ENCODE measurements at places on chromosomes 7 and 10.

GRCh38 chr7:96614154-96614867 is 95.3 kb downstream of the SEM1 start:
- DNase-seq, result no peak

- DNase-seq, result no peak
These were observed 1.4 kb downstream of the DNAH11 start for GRCh38 chr7:21544303-21544656.

GRCh38 chr7:155844019-155844453 is 31.8 kb upstream of the SHH start:
- DNase-seq, result no peak

GRCh38 chr10:129938460-129938859 is 25.6 kb downstream of the EBF3 start:
- DNase-seq, result no peak

DNA sequence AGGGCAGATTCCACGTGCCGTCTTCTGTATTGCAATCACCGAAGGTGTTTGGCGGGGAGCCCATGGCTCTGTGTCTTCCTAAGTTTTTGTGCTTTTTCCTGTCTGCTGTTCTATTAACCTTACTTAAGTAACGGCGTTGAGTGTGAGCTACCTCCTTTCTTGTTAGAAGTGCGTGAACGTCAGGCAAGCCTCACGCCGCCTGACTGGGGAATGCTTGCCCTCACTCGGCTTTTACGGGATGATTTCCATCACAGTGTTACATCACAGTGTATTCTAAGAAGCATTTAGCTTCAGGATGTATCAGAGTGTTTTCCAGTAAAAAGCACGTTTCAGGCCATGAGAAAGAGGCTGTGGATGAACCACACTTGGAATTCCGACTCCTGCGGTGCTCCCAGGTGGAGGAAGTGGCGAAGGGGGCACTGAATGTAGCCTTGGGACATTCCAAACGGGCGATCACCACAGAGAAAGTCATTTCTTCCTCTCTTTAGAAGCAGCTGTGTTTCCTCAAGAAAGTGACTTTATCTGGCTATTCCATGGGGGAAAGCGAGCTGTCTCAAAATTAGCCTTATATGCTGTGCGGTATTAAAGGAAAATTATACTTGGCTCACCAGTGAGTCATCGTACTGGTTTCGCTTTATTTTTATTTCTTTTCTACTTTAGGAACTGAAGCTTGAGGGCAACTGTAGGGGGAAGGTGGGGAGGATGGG is 290.7 kb downstream of the KLF6 start:
- no peak for DNase-seq

DNA sequence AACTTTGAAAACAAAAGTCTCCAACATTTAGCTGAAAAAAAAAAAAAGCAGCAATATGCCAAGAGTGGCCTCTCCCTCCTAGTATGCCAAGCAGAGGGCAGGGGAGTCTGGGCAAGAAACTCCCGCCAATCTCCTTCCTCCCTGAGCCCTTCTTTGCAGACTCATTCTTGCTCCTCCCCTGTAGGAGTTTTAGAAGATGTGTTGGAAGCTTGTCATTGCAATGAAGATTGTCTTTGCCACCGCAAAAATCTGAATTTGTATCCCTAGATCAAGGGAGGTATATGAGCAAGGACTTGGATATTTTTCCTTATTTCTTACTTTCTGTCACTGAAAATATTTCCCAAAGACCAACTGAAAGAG is 2.6 kb upstream of the TNS3 start:
- DNase-seq, result no peak

DNA sequence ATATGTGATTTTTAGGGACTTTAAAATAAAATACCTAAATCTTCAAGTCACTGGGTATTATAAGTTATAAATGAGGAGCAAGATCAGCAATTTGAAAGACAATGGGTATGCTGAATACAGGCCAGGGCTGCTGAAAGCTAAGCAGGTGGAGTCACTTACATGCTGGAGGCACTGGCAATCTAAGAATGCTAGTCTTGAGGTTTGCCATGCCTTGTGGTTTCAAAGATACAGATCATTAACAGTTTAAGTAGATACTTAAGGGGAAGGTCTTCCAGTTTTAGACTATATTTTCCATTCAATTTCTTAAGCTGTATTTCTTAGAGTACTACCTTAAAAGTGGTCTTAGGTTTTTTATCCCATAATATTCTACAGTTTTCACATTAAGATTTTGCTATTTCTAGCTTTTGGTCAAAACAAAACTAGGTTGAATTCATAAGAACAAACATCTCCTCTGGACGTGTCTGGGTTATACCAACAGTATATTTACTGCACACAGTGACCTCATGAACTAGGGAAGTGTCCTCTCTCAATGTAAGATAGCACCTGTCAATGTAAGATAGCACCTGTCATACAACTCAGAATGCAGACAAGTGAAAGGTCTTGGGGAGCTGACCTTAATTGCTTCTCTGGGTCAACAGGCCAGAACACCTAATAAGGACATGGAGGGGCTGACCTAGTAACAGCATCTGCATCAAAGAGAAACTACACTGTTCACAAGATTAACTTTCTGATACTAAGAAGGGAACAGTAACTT is 2.0 kb downstream of the SRI start:
- no peak for DNase-seq

DNA sequence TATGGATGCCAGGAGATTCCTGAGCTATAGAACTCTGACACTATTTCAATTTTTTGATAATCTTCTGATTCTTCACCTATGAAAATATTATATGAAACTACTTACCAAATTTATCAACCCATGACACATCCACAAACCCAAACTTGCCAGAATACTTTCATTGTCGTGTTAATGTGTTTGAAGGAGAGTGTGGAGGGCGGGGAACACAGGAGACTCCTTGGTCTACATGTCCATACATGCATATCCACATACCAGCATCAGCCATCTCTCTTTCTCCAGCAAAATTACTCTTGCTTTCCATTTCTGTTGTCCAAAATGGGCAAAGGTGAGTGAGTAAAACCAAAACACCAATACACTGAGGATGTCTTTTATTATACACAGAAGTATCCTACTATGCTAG is 23.5 kb upstream of the BPGM start:
- DNase-seq, result no peak

DNA sequence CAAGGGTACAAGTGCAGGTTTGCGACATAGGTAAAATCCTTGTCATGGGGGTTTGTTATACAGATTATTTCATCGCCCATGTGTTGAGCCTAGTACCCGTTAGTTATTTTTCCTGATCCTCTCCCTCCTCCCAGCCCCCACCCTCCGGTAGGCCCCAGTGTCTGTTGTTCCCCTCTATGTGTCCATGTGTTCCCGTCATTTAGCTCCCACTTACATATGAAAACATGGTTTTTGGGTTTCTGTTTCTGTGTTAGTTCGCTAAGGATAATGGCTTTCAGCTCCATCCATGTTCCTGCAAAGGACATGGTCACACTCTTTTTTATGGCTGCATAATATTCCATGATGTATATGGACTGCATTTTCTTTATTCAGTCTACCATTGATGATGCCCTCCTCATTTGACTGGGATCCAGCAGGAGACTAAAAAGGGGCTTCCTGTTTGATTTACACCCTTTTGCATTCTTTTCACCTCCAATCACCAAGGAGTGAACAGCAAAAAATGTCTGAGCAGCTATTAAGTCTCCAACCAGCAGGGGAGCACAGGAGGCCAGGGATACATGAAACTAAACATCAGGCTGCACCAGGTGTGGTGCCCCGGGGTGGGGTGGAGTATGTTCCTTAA is 188.2 kb downstream of the SKIDA1 start:
- DNase-seq, result no peak

- no peak for DNase-seq
These were observed 579.0 kb upstream of the DPP6 start for GRCh38 chr7:153473185-153473584.

DNA sequence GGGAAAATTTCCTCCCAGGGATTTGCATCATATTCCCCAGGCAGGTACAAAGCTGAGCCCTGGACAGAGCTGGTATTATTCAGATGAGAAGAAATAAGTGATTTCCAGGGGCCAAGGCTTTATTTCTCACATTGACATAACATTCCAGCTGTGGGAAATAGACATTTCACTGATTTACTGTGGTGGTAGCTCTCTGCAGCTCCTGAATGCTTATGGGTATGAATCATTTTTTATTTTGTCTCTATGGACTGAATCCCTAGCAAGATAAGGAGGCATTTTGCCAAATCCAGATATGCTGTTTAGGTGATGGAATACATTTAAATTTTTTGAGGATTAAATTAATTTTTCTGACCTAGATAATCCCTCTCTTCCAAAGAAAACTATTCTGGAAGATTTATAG is 97.9 kb downstream of the MTPN start:
- no peak for DNase-seq

GRCh38 chr10:52818019-52818418 is 45.4 kb upstream of the MBL2 start:
- peak; percentile 15 for DNase-seq

GRCh38 chr10:21623291-21623690 is 89.3 kb downstream of the MLLT10 start:
- DNase-seq, result no peak

DNA sequence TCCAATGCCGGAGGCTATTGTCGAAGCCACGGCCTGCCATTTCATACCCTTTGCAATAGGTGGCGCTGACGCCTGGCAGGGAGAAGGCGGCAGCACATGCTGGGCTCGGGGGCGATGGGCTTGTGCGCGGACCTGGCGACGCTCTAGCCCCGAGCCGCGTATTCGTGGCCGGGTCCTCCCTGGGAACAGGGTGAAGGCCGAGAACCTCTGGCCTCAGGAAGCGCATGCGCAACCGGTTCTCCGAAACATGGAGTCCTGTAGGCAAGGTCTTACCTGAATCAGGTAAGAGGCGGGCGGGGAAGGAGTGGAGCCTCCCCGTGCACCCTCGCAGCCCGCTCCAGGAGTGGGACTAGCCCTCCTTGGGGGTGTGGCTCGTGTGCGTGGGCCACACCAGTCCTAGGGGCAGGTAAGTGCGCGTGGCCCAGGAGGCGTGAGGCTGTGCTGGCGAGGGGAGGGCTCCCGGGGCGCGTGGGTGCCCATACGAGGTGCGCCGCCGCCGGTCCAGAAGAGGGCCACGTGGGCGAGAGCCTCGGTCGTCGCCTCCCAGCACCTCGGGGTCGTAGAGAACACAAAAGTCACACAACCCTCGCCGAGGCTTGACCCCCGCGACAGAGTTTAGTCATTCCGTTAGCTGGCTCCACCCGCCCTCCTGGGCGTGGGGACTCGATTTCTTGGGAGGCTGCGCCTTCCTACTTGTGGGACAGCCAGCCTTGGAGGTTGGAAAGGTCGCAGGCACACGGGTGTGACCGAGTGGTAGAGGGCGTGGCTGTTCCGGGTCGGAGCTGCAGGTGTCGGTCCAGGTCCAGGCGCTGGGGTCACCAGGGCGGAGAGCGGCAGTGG is 5.6 kb upstream of the MEST start:
- DNase-seq, result no peak

- no peak for DNase-seq
These were observed 975.2 kb upstream of the GHITM start for GRCh38 chr10:83164156-83164555.

DNA sequence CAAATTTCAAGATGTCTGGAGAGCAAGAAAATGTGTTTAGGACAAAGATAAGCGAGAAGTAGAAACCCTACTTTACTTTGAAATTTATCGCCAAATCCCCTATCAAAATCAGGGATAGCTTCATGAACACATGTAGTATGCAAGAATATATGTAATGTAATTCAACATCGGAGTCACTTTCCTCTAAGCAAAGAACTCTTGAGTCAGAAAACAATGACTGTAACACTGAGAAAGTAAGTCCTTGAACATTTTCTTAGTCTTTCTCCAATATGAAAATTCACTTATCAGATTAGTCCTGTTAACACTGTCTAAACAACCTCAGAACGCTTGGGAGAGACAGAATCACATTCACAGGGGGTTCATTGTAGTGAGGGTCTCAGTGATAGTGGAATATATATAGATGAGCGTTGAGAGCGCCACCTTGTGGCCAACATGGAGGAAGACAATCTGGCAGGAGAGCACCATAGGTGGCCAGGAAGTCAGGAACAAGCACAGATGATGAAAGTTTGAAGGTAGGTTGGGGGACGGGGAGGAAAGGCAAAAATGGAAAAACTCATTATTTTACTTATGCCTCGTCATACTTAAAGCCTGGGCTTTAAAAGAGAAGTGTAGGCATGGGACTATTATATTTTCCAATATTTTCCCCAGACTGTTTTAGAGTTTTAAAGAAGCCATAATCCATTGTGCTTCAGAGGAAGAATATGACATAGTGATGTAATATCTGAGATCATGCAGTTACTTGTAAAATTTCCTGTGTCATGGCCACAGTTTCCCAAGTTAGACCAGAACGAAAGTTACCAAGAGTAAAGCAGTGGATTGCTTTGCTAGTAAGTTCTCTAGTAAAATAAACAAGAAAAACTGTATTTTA is 115.5 kb upstream of the GNAI1 start:
- peak; percentile 72 for DNase-seq

- DNase-seq, result no peak
These were observed 36.0 kb upstream of the LEP start for GRCh38 chr7:128205068-128205467.

DNA sequence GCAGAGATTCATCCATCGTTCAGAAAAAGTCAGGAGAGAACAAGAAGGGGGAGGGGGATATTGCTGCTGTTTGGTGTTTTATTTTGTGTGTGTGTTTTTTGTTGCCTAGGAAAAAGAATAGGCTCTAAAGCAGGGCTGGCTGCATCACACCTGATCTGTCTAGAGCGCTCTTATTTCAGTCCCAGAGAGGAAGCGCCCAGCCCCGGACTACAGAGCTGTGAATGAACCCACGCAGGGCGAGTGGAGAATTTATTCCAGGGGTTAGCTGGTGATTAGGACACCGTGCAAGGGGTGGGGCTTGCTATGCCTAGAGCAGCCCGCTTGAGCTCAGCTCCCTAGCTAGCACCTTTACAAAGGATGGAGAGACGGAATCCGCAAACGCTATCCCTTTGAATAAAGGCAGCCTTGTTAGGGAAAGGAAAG is 621 bp upstream of the FAM13C start:
- DNase-seq, result peak; percentile 87

DNA sequence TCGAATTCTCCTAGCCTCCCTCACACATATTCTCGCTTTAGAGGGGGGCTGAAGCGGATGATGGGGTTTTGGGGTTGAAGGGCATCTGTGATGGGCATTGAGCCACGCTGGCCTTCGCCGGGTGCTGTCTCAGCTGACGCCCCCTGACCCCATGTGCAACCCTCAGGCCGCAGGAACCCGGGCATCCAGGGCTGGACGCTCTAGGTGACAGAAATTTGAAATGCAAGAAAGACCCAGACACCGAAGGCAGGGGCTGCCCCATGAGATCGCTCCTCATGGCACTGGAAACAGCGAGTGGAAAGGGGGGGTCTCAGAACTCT is 664 bp upstream of the C10orf88 start:
- no peak for DNase-seq

GRCh38 chr10:87534173-87534858 is 29.6 kb downstream of the MINPP1 start:
- no peak for DNase-seq

DNA sequence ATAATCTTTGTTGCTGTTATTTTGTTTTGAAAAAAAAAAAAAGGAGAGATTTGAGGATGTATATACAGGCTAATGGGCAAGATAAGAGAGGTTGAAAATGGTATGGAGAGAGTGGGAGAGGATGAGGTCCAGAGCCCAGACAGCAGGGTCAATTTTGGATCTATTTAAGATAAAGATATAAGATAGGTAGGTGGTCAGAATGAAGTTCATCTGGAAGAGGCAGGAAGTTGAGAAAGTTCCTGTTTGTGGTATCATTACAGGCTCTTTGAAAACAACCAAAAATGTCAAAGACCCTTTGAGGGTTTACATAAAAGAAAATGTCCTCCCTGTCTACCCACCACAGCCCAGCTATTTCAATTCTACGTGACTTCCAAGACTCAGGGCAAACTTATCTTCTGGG is 7.5 kb downstream of the CEP41 start:
- DNase-seq, result no peak

- DNase-seq, result no peak
These were observed 764 bp upstream of the TCF7L2 start for GRCh38 chr10:112949143-112949823.
